Right lung (tissue), 10 donors: ENCODE measurements at places on chromosomes 13 and 19.
A peak's percentile ranks its signal among the peaks of the same experiment; 100 is the strongest.

GRCh38 chr13:113519556-113519955, 29.0 kb upstream of the DCUN1D2 start:
- DNase-seq: no peak

GRCh38 chr19:2235381-2236063, 607 bp downstream of the PLEKHJ1 start:
- no peak for DNase-seq

DNA sequence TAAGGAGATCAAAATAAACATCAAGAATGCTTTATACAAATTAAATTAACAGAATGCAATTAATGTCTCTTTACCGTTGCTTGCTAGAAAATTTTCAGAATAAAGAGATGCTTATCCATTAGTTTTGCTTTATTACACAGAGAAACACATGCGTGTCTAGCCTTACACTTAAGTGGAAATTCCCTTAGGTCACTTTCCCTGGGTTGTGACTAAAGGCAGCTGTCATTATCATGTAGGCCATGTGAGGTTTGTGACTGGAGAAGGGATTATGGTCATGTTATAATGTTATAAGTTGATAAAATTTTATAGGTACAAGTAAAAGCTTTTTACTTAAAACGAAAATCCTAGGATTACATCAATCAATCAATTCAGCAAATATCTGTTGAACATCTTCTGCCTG, 121.0 kb downstream of the KCNRG start:
- DNase-seq: no peak

DNA sequence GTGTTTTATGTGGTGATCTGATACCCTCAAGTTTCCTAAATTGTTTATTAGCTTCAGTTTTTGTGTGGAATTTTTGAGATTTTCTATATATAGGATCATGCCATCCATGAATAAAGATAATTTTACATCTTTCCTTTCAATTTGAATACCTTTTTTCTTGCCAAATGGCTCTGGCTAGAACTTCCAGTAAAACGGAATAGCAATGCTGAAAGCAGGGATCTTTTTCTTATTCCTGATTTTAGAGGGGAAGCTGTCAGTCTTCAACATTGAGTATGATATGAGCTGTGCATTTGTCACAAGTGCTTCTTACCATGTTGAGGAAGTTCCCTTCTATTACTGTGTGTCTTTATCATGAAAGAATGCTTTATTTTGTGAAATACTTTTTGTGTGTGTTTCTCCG, 618.8 kb downstream of the FGF9 start:
- no peak for DNase-seq

DNA sequence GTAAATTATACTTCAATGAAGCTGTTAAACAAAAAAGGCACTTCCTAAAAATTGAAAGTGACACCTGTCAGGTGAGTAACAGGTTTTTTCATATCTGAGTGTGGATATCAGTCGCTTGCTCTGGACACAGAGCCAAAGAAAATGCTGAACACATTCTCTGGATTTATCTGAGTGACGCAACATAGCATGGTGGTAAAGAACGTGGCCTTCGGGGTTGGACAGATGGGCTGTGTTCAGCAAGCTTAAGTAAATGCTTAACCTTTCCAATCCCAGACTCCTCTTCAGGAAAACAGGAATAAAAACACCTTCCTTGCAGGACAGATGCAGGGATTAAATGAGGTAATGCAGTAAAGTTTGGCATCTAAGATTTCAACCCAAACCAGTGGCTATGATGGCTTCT, 132.0 kb downstream of the FOXO1 start:
- no peak for DNase-seq

GRCh38 chr19:7159105-7159933, 89.8 kb downstream of the ZNF557 start:
- DNase-seq: peak; percentile 19

DNA sequence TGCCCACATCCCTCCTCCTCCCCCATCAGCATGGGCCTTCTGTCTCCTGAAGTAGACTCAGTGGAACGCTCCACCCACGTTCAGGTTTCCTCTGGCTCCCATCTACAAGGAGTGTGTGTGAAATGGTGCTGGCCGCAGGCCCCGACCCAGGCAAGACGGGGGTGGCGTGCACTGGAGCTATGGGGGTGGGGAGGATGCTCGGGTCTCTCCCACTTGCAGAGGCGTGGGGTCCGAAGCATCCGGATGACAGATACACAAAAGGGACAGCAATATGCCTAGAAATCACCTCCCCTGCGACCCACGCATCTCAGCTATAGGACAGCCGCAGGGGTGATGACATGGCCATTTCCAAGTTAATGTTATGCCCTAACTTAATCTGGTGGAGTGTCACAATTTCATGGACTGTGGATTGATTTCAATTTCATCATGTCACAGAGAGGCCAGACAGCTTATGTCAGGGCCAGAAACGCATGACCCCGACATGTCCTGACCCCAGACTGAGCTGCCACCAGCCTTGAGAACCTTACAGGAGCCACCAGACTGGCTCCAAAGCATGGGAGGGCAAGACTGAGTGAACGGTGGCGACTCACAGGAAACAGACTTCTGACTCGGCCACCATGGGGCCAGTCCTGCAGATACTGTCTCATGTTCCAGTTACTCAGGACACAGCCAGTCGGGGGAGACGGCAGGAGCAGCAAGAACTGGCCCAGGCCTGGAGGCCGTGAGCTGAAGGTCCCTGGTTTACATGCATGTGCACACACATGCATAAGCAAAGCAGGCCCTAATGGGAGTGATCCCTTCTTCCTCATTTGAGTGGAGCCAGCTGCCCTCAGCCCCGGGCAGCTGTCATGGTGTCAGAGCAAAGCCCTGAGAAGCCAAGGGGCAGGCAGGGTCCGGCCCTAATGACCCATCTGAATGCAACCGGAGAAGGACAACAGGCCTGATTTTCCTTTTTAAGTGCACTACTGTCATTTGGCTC, 82.2 kb downstream of the SLC7A1 start:
- DNase-seq: no peak

- DNase-seq: no peak
These were observed 56.5 kb downstream of the F2RL3 start for GRCh38 chr19:16945364-16945714.

DNA sequence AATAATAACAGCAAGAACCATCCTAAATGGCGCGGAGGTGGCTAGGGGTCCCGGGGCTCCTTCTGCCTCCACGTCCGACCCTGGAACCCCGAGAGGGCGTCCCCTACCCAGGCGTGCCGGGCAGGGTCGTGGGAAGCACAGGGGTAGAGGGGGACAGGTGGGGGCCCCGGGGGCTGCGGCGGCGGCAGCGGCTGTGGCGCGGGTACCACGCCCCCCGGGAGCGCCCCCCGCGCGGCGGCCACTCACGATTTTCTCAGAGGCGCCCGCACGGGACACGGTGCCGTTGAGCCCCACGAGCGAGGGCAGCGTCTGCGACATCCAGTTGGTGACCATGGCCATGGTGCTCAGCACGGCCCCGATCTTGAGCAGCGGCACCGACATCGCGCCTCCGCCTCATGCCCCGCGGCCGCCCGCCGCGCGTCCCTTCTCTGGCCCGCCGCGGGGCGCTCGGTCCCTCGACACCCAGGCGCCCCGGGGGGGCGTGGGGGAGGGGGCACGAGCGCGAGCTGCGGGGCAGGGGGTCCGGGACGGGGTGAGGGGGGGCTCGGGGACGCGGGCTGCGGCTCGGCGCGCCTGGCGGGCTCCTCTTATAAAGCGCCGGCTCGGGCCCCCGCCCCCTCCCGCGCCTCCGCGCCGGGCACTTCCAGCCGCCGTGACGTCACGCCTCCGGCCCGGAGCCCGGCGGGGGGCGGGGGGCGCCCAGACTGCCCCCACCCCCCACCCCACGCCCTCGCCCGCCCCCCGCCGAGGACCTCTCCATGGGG, 22.9 kb downstream of the OLFM2 start:
- DNase-seq: no peak

- no peak for DNase-seq
These were observed 56.5 kb downstream of the INTS6 start for GRCh38 chr13:51396352-51396751.

DNA sequence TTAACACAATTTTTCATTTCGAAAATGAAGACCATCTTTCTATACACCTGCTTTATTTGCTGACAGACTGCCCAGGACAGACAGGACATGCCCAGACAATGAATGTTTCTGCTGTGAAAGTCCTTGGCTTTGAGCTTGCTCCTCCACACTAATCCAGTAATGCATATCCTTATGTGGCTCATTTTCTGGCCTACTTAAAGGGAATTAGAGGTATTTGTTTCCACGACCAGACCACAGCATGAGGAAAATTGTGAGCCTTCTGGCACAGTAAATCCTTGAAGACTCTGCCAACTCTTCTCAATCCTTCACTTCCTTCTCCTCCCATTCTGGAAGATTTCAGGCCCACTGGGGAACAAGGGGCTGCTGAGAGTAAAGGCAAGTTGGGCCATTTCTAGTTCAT, 25.7 kb downstream of the CCDC70 start:
- DNase-seq: no peak

GRCh38 chr13:100854006-100854405, 179.4 kb upstream of the TMTC4 start:
- DNase-seq: no peak

GRCh38 chr13:74288361-74288911, 154.2 kb upstream of the KLF12 start:
- peak; percentile 33 for DNase-seq

GRCh38 chr19:35135389-35135909, 590 bp upstream of the LGI4 start:
- peak; percentile 80 for DNase-seq

GRCh38 chr13:113034451-113035212, 65.6 kb downstream of the MCF2L start:
- DNase-seq: peak; percentile 42

DNA sequence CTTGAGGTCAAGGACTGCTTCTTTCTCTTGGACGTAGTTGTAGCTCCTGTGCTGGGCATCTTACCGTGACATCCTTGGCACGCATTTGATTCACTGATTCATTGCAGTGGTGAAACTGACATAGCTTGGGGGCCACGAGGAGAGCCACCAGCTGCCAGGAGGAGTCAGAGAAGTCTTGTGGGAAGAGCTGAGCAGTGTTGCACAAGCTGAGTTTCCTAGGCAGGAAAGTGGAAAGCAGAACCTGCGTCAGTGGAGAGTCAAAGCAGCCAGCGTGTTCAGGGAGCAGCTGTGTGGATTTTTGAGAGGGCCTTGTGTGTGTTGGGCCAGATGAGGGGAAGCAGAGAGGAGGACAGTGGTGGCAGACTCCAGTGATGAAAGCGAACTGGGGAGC, 5.3 kb upstream of the GPR183 start:
- DNase-seq: no peak

- DNase-seq: no peak
These were observed 309.6 kb upstream of the TMTC4 start for GRCh38 chr13:100984085-100984705.

DNA sequence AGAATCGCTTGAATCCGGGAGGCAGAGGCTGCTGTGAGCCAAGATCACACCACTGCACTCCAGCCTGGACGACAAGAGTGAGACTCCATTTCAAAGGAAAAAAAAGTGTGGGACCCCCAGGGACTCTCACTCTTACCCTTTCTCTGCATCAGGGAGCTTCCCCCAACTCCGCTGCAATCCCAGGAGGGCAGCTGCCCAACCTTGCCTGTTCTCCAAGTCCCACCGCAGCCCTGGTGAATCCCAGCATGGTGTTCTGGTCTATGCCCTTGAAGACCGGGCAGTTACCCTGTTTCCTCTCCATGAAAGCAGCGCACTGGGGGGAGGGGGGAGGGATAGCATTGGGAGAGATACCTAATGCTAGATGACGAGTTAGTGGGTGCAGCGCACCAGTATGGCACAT, 35.7 kb upstream of the DPRX start:
- DNase-seq: no peak

GRCh38 chr13:53141336-53141735, 112.7 kb downstream of the OLFM4 start:
- no peak for DNase-seq

GRCh38 chr13:112204346-112205327, 137.7 kb downstream of the SOX1 start:
- DNase-seq: no peak

GRCh38 chr13:105573136-105573535, 962.3 kb downstream of the EFNB2 start:
- no peak for DNase-seq

- DNase-seq: no peak
These were observed 14.3 kb downstream of the SLC15A1 start for GRCh38 chr13:98738213-98738612.

DNA sequence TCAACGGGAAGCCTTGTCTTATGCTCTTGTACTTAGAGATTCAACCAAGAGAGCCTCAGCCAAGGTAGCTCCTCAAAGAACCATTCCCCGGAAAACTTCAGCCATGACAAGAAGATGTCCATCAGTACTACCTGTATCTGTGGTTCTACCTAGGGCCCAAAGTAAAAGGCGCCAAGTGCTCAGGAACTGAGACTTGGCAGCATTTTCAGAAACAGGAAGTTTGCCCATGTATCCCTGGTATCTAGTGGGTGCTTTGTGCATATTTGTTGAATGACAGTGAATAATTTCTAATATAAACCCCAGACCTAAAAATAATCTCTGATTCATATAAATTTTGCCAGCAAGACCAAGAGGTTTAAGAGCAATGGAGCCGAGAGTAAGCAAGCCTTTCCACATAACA, 7.2 kb downstream of the FAM216B start:
- DNase-seq: no peak

DNA sequence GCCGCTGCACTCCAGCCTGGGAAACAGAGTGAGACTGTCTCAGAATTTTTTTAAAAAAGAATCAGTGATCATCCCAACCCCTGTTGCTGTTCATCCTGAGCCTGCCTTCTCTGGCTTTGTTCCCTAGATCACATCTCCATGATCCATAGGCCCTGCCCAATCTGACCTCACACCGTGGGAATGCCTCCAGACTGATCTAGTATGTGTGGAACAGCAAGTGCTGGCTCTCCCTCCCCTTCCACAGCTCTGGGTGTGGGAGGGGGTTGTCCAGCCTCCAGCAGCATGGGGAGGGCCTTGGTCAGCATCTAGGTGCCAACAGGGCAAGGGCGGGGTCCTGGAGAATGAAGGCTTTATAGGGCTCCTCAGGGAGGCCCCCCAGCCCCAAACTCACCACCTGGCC, at the start of gene KLK2:
Gene KLK2, plus strand, starts transcription at position 384 of the 400 bp plus-strand sequence. CDS start 35 bp downstream, outside the sequence.
- no peak for DNase-seq

DNA sequence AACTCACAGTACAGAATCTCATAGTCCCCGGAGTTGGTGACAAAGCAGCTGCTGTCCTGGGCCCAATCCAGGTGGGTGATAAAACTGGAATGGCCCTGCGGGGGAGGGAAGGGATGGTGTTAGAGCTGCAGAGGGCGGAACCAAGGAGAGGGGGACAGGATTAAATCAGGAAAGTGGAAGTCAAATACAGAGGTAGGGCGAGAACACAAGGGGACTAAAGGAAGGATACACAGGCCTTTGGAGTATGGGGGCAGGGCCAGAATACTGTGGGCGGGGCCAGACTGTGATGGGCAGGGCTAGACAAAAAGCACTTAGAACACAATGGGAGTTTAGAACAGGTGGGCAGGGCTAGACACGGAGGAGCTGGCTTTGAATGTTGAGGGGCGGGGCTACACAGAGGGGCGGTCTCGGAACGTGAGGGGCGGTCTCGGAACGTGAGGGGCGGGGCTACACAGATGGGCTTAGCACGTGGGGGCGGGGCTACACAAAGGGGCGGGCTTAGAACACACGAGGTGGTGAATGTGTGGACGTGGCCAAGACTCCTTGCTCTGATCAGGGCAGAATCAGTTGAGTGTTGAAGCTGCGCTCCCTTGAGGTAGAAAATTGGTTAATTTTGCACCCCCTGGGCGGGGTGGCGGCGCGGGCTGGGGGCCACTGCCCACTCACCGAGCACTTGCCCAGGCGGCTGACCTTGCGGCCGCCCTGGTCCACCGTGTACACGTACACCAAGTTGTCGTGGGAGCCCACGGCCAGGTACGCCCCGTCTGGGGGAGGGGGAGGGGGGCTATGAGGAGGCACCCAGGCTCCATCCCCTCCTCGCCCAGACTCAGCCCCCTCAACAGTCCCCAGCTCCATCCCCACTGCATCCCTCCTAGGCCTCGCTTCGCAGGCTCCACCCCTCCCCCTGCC, 14.0 kb upstream of the GPR4 start:
- DNase-seq: peak; percentile 57
